ENCODE measurements at places on chromosomes 4 and X.

- peak; percentile 80 for DNase-seq
Observed at GRCh38 chr4:159150396-159150795, 47.5 kb downstream of the RAPGEF2 start.

DNA sequence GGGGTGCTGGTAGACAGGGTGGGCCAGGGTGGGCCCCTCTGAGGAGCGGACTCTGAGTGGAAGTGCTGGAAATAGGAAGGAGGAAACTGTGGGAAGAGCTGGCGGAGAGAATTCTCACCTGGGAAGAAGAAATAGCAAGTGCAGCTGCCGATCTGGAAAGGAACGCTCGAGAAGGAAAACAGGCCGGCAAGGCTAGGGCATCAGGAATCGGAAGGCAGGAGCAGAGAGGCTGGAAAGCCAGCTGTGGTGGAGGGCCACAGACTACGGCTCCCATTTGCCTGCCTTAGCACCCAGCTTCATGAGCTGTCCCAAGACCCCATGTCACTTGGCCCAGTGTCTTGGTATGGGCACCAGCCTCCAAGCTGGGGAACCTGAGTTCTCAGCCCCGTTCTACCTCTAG, 37.3 kb downstream of the DCTD start:
- DNase-seq, result no peak

DNA sequence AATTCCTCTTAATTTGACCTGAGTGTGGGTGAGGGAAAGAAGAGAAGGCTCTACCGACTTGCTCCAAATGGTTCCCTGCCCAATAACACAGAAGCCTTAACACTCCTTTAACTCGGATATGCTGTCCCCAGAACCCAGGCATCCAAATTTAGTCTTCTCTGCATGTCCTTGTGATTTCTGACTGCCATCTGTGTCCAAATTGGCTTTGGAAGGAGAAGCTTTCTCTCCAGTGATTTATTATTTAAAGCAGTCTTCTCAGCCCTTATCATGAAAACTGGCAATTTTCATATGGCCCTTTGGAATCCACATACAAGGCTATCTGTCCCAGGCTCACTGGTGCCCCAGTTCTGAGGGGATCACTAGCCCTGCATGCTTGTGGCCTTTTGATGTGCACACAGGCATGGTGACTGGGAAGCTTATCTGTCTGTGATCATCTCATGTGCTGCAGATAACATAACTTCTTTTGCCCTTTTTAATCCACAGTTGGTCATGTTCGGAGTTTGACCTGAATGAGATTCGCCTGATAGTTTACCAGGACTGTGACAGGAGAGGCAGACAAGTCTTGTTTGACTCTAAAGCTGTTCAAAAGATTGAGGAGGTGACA, 56.7 kb downstream of the FNIP2 start:
- DNase-seq, result no peak

- DNase-seq, result no peak
Observed at GRCh38 chr4:19063662-19064061, 1042.1 kb upstream of the LCORL start.

GRCh38 chr4:155696726-155697125, 30.1 kb downstream of the GUCY1A1 start:
- no peak for DNase-seq

DNA sequence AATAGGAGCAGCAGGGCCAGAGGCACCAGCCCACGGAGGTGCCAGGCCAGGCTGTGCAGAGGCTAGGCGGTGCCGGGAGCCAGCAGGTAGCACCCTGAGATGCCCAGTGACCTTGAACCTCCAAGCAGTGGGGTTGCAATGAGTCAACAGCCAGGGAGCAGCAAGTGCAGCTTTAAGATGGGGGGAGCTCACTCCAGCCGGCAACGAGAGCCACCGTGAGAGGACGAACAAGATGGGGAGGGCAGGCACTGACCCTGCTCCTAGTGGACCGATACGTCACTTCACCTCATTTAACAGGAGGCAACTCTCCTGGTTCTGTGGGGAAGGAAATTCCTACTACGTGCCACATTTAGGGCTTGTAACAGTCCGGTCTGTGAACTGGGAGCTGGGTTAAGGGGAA, 4.8 kb downstream of the LETM1 start:
- no peak for DNase-seq

GRCh38 chrX:53305219-53305995, 24.0 kb upstream of the IQSEC2 start:
- no peak for DNase-seq

DNA sequence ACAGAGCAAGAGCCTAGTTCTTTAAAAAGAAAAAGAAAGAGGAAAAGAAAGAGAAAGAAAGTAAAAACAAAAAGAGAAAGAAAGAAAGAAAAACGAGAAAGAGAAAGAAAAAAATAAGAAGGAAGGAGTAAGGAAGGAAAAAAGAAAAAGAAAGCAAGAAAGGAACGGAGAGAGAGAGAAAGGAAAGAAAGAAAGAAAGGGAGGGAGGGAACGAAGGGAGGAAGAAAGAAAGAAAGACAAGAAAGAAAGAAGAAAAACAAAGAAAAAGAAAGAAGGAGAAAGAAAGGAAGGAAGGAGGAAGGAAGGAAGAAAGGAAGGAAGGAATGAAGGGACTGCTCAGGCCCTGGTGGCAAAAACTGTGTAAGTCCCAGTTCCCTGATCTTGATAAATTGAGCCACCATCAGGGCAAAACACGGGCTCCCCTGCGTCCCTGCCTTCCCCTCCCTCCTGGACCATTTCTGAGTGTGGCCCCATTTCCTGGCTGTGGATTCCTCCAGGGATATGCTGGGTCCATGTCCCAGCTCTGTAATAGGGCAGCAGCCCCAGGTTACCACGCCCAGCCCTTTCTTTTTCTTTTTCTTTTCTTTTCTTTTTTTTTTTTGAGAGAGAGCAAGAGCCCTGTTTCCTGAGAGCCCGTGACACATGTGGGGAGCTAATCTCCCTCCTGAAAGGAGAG, 44.8 kb downstream of the SHOX start:
- no peak for DNase-seq

DNA sequence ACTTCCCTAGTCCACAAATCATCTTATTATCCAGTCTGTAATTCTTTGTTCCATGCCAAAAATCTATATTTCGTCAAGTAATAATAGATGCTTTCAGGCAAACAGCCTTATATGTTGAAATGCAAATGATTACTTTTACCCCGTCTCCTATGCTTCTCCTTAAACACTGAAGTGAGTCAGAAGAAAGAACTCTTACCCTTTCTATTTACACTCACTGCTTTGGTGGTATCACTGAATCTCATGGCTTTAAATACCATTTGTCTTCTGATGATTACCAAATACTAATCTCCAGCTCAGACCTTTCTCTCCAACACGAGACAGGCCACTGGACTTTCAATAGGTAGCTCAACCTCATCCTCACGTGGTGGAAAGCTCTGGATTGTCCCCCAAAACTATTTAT, 558.1 kb downstream of the IL1RAPL1 start:
- DNase-seq, result no peak

GRCh38 chr4:16739997-16740624, 158.3 kb downstream of the LDB2 start:
- no peak for DNase-seq

DNA sequence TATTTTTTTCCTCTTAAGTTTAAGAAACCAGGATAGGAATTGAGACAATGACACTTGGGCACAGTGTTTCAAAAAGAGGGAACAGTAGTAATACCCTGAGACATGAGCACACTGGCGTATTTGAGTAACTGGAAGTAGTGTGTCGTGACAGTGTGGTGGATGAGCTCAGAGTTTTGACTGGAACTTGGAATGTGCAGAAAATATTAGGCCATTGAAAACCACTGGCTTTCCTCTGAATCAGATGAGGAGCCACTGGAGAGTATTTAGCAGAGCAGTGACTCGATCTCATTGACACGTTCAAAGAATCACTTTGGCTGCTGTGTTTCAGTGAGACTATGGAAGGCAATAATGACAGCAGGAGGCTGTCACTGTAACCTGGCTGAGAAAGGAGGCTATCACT, 1531.2 kb downstream of the STIM2 start:
- no peak for DNase-seq

GRCh38 chr4:1249731-1250526, 999 bp upstream of the CTBP1 start:
- no peak for DNase-seq

DNA sequence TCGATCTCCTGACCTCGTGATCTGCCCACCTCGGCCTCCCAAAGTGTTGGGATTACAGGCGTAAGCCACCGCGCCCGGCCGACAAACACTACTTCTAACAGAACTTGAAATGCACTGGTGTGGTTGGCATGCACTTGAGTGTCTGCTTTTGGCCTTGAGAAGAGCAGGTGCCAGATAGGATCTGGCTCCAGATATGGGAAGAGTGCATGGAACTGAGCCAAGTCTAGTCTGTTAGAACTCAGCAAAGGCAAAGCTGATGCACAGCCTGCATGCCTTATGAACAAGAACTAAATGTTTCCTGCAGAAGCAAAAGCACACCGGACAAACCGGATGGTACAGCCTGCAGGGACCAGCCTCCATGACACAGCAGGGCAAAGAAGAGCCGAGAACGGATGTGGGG, 35.1 kb upstream of the TBL1X start:
- DNase-seq, result no peak

DNA sequence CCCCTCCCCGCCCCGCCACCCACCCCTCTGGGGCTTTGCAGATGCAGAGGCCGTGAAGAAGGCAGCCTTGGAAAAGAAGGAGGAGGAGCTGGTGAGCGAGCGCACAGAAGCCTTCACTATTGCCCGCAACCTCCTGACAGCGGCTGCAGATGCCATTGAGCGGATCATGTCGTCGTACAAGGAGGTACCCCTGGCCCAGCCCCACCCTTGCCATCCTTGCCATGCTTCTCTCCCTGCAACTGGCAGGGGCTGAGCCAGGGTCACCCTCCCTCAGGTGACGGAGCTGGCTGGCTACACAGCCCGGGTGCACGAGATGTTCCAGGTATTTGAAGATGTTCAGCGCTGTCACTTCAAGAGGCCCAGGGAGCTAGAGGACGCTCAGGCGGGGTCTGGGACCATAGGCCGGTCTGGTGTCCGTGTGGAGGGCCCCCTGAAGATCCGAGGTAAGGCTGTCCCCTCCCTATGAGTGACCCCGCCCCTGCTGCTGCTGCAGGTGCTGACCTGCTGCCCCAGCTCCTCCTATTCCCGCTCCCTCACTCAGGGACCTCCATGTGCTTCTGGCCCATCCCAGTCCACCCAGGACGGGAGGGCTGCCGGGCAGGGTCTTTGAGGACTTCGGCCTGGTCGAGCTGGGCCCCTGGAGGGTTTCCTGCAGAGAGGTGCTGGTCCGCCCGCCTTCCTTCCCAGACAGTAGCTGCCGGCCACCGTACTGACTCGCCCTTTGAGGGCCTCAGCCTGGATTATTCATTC, 11.6 kb downstream of the ABCD1 start:
- DNase-seq, result no peak

- no peak for DNase-seq
Observed at GRCh38 chr4:73897380-73898136, 28.4 kb downstream of the CXCL1 start.

- no peak for DNase-seq
Observed at GRCh38 chr4:81136161-81136905, 78.7 kb downstream of the PRKG2 start.

DNA sequence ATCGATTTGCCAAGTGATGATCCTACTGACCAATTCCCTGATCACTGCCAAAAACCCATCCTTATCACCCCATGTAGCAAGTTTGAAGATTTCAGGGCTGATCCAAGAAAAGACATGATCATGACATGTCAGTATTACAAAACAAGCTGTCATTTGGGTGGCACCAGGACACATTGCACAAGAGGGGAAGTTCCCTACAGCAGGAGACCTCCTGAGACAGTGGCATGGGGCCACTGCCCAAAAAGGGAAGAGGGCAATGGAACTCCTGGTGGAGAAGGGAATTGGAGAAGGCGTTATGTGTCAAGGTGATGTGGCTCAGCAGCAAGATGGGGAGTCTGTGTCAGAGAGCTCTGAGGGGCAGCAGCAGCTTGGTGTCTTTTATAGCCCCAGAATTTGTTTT, 43.4 kb downstream of the ZNF182 start:
- no peak for DNase-seq

DNA sequence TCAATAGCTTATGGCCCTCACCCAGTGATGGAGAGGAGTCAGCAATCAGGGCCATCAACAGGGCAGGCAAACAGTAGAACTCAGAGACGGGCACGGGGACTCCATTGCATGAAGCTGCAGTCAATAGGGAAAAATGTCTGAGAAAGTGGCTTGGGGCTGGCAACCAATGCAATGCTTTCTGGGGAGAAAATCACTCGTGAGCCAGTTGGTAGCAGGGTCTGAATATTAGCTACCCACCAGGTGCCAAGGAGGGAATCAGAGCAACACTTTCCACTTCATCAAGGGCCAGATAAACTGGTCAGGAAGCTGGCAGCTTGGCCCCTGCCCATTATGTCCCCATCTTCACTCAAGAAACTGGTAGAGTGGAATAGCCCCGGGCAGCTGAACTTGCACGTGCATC, 80.7 kb downstream of the STARD8 start:
- DNase-seq, result no peak

GRCh38 chrX:155612312-155613224, at the start of gene TMLHE:
TMLHE (minus strand) TSS chrX:155612952; CDS start chrX:155545276, 67,676 bp downstream.
- peak; percentile 42 for DNase-seq

DNA sequence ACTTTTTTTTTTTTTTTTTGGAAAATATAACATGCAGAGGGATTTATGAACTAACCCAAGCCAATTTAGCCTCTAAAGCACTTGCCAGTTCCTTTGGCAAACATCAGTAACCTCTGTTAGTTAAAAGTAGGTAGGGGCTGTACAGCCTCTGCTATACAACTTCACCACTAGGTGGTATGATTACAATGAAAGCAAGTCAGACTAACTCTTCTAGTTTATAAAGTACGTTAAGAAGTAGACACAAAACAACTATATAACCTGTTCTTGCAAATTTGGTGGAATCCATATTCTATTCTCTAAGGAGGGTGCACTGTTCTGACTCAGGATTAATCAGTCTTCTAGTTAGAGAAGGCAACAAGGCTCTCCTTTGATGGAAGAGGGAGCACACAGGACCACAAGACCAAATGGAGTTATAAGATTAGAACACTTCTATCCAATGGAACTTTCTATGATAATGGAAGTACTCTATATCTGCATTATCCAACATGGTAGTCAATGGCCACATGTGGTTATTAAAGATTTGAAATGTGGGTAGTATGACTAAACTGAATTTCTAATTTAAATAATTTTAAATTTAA, 12.8 kb downstream of the AIMP1 start:
- DNase-seq, result peak; percentile 16

GRCh38 chr4:118772767-118773428, 63.0 kb downstream of the SEC24D start:
- no peak for DNase-seq

DNA sequence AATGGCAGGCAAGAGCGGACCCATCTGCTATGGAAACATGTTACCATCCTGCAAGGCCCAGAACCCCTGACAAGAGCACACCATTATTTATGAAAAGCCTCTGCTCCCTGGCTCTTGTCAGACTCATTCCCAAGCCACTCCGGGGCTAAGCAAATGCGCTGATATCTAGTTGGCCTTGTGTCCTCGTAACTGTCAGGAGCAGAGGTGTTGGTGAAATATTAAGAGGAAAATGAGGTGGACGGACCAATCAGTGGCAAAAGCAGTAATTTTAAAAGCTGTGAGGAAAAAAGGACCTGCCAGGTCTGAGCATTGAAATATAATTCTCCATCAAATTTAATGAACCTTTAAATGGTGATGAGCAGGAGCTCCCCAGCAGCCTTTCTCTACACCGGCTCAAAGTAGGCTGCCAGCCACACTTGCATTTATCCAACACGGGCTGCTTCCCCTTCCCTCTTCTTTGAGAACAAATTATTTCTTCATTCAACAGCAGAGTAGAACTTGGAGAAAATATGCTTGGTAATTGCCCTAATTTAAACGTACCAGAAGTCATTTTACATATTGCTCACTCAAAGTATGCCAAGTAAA, 214.3 kb downstream of the RASL11B start:
- no peak for DNase-seq

- no peak for DNase-seq
Observed at GRCh38 chr4:70023218-70023617, 5.0 kb upstream of the HTN3 start.

GRCh38 chr4:138039010-138039409, 203.1 kb downstream of the SLC7A11 start:
- no peak for DNase-seq
